Activated T-cell treated with anti-CD3 and anti-CD28 coated beads for 24 hours (primary cell): ENCODE measurements at places on chromosomes 2 and 18.

DNA sequence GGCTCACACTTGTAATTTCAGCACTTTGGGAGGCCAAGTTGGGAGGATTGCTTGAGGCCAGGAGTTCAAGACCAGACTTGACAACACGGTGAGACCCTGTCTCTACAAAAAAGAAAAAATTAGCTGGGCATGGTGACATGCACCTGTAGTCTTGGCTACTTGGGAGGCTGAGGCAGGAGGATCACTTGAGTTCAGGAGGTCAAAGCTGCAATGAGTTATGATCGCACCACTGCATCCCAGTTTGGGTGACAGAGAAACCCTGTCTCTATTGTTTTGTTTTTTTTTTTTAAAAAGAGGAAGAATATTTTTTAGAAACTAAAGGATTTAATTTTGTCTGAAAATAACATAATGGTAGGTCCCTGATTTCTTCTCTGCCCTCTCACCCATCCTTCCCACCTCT is 79.4 kb upstream of the TMEM200C start:
- no peak for DNase-seq

GRCh38 chr18:8767340-8767739 is 62.0 kb downstream of the MTCL1 start:
- no peak for DNase-seq

DNA sequence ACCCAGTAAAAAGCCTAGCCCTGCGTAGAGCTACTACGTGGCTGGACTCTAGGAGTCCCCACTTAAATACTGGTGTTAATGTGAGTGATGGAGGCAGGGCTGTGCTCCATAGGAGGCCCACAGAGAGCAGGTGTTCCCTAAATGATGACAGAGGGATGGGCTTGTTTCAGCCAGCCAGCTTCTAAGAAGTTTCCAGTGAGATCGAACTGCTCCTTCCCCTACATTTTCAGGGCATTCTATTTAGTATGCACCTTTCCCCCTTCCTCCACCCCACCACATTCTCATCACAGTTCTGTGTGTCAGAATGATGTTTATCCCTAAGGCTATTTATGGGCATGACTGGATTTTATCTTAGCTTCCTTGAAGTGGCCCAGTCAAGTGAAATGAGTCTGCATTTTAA is 213.0 kb downstream of the TRIB2 start:
- DNase-seq: no peak

- no peak for DNase-seq
Observed at GRCh38 chr18:4134700-4135099, 320.4 kb downstream of the DLGAP1 start.

- DNase-seq: no peak
Observed at GRCh38 chr2:201654616-201655384, 11.5 kb upstream of the TMEM237 start.

- DNase-seq: no peak
Observed at GRCh38 chr2:120254178-120254577, 1.5 kb downstream of the RALB start.

- no peak for DNase-seq
Observed at GRCh38 chr2:239042046-239042445, 194.2 kb downstream of the TWIST2 start.

DNA sequence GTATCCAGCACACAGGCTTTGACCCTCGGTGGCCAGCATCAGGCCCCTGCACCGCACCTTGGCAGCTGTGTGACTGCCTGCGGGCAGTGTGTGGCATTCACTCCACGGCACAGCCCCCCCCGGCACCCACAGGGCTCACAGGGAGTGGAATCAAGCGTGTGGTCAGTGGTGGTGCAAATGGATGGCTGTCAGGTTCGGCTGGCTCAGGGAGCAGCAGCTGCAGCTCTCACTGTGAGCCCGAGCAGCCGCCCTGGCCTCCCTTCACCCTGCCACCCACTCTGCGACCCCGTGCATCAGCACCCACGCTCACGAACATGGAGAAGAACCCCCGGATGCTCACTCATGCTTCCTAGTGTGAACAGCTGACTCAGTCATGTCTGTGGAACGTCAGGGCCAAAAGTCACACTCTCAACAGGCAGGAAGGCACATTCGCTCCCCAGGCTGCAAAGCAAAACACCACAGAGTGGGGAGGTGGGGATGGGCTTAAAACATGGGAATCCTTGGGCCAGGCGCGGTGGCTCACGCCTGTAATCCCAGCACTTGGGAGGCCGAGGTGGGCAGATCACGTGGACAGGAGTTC is 41.5 kb upstream of the GPC1 start:
- no peak for DNase-seq
